Activated CD4-positive, alpha-beta T cell treated with anti-CD3 and anti-CD28 coated beads, Interleukin-2, amount 50 U/mL, for 1 hour (primary cell): ENCODE measurements at places on chromosomes 2 and 18.

DNA sequence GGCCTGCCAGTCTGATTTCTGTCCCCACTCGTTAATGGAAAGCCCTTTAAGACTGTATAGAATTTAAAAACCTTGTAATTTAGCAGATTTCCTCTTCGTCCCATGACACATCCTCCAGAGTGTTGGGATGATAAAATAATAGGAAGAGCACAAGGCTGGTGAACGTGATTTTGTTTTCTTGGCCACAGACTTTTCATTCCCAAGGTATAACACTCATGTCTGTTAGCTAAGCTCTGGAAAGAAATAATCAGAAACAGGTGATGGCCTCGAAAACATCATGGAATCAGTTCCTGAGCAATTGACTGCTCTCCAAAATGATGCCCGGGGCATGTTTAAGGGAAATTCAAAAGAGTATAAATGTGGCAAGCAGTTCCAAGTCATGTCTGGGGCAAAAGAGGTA lies 337.8 kb upstream of the TCF4 start:
- DNase-seq = no peak

DNA sequence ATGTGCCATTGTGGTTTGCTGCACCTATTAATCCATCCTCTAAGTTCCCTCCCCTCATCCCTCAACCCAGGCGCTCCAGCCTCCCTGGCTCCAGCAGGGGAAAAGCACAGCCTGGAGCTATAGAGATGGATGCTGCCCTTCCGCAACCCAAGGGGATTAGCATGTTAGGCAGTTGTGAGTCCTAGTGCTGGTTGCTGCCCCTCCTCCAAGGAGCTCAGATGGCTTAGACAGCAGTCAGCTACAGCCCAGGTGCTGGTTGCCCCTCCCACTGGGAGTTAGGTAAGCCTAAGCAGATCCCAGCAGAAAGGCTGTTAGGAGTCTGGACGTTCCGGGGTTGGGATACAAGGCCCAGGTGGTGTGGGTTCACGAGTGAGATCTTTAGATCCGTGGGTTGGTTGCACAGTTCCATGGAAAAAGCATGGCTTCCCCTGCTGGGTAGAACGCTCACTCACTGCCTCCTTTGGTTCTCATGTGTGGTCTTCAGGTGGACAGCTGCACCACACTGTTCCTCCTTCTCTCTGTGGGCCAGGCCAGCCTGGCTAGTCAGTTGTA lies 446.1 kb downstream of the ZNF804A start:
- DNase-seq = no peak

GRCh38 chr2:15313657-15314056 lies 247.5 kb downstream of the NBAS start:
- no peak for DNase-seq

DNA sequence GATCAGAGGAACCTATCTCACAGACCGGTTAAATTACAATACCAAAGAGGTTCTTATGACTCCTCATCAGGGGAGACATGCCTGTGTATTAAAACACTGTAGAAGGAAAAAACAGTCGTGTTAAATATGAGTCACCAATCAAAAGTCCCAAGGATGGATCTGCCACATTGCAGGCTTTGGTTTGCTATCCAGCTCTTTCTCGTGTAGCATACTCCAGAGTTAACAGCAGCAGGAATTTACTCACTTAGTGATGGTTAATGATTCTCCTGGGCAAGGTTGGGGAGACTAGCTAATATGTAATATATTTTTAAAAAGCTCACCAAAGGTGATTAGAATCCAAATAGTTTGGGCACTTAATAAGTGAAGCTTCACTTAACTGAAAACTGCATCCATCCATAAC lies 109.7 kb downstream of the MBD5 start:
- DNase-seq = no peak

GRCh38 chr2:866009-866680 lies 84.5 kb upstream of the SNTG2 start:
- DNase-seq = no peak

- no peak for DNase-seq
These were observed 731.4 kb upstream of the HS6ST1 start for GRCh38 chr2:129050101-129050500.

GRCh38 chr2:68366083-68366560 lies 1.0 kb downstream of the PLEK start:
- no peak for DNase-seq

DNA sequence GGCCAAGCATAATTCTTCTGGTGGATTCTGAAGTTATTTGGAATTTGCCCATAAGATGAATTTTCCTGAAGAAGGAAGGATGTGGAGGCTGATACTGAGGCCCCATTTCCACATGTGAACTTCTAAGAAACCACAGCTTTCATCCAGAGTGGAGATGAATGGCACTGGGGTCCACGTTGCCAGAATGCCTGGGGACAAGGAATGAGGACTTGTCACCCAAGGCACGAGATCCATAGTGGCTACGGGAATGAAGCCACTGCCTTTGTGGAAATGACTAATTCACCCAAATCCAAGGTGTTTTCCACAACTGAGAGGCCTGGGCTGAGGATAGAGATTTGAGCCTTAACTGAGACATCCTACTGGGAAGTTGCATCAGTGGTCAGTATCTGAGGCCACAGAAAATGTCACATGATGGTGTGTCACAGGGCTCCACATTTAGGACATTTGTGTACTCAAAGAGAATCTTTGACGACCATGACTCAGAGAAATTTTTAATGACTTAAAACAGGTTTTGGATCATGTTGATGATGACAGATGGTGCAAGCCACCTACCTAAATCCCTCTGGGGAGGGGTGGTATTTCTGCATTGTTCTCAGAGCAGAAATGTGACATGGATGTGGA lies 286.1 kb downstream of the SOX11 start:
- DNase-seq = no peak

GRCh38 chr18:35073186-35074105 lies 32.2 kb downstream of the MAPRE2 start:
- DNase-seq = no peak

DNA sequence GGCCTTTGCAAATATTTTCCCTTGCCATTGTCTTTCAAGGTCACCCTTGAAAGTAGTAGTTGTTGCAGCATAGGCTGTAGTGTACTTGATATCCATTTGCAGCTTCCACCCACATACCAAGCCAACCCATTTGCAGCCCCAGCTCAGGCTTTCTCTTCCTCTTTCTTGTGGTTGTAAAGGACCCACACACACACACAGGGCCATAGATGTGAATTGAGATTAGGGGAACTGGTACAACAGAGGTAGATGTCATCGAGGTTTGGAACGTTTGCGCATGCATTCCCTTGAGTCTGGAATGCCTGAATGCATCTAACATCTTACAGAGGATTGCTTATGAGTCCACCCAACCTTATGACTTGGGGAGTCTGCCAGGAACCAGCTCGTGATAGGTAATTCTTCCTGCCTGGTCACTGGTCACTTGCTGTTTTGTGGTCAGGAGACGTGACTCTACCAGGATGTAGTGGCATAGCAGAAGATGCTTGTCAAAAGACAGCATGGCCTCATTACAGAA lies 91.9 kb downstream of the MRPS9 start:
- DNase-seq = no peak

GRCh38 chr2:127859712-127860085 lies 1.7 kb upstream of the POLR2D start:
- peak; percentile 73 for DNase-seq
